Lower lobe of right lung (tissue), 2 donors: ENCODE measurements at places on chromosomes 7 and 10. TPM values are rescaled to one million over a fixed set of nuclear protein-coding genes. Genes with fewer than 3 reads are reported as not detected.

DCLRE1C gene
- 13.6 TPM for total RNA-seq

GRCh38 chr7:16743236-16743635, 10.3 kb upstream of the TSPAN13 start:
- no peaks in the 10 kb centered on the region for H3K27me3 ChIP-seq
- H3K27ac ChIP-seq = no peak overlapping the region
- no peak for DNase-seq
- no peak overlapping the region for H3K4me3 ChIP-seq

ELFN1 gene
- 1.4 TPM for total RNA-seq

GRCh38 chr7:156662277-156662676, 21.7 kb downstream of the RNF32 start:
- H3K4me1 ChIP-seq = no peaks in the 10 kb centered on the region
- H3K27ac ChIP-seq = no peak overlapping the region
- no peaks in the 10 kb centered on the region for H3K27me3 ChIP-seq
- H3K36me3 ChIP-seq = no peaks in the 10 kb centered on the region

TRPV5 gene
- total RNA-seq = not detected

- no peaks in the 10 kb centered on the region for H3K36me3 ChIP-seq
- no peak overlapping the region for H3K27ac ChIP-seq
- DNase-seq = no peak
- H3K27me3 ChIP-seq = no peaks in the 10 kb centered on the region
Observed at GRCh38 chr7:106010866-106011265, 47.8 kb downstream of the CDHR3 start.

DNA sequence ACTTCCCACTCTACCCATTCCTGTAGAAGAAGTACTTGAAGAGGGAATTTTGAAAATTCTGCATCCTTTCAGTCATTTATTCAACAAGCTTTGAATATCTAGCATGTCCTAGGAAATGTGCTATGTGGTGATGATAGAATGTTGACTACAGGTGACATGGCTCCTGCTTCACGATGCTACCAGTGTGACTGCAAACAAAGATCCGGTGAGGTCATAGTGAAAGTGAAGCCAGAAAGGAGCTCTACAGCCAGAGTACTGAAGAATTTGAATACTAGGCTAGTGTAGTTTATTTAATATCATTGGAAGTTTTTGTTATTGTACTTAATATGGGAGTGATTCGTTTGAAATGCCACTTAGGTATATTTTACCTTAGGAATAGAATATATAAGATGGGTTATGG, 348.1 kb downstream of the TFEC start:
- no peaks in the 10 kb centered on the region for H3K4me1 ChIP-seq
- no peak for DNase-seq
- H3K27me3 ChIP-seq = no peaks in the 10 kb centered on the region
- H3K27ac ChIP-seq = no peak overlapping the region

GPNMB gene
- 452 TPM for total RNA-seq

TSPAN12 gene
- total RNA-seq = 43.6 TPM

CCL24 gene
- 4.1 TPM for total RNA-seq

- H3K27me3 ChIP-seq = no peaks in the 10 kb centered on the region
- H3K4me1 ChIP-seq = no peaks in the 10 kb centered on the region
- H3K27ac ChIP-seq = no peak overlapping the region
- no peak for DNase-seq
- H3K36me3 ChIP-seq = no peaks in the 10 kb centered on the region
Observed at GRCh38 chr7:119842786-119843185, 430.2 kb upstream of the KCND2 start.

DNA sequence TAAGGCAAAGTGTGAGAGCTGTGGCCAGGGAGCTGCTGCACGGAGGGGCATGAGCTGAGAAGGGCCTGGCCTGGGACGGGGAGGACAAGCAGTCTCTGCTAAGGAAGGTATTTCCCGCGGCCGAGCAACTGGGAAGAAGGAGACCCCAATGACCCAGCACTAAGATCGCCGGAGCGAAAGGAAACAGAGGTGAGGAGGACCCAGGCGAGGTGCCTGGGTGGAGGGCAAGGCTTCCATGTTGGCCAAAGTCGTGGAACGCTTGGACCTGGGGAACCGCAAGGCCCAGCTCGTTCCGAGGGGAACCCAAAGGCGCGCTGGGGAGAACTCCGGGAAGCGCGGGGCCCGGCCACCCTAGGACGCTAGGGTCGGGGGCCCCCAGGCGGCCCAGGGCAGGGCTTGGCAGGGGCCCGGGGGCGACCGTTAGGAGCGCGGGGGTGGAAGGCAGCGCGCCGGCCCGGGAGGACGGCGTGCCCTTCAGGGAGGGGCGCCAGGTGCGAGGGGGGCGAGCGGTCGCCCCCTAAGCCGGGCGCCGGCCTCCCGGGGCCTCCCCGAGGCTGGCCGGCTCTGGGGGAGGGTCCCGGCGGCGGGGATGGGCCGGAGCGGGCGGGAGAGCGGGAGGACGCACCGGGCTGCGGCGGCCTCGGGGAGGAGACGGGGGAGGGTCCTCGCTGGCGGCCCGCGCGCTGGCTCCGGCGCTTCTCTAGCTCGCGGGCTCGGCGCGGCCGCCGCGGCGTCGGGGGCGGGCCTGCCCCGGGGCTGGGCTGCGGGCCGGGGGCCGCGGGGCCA, 545 bp downstream of the GIGYF1 start:
- H3K4me1 ChIP-seq = peaks cover 36% of the 10 kb centered on the region
- H3K27ac ChIP-seq = peak overlapping the region; percentile 74
- peak overlapping the region; percentile 80 for H3K4me3 ChIP-seq
- H3K36me3 ChIP-seq = peaks cover 7% of the 10 kb centered on the region

GRCh38 chr7:31850601-31851000, 163.6 kb downstream of the PPP1R17 start:
- H3K4me1 ChIP-seq = no peaks in the 10 kb centered on the region
- no peak overlapping the region for H3K27ac ChIP-seq
- H3K27me3 ChIP-seq = no peaks in the 10 kb centered on the region
- DNase-seq = no peak
- H3K36me3 ChIP-seq = no peaks in the 10 kb centered on the region
- no peak overlapping the region for H3K4me3 ChIP-seq

- peak within 1 kb of the TSS; percentile 81 for H3K27ac ChIP-seq
- peaks cover 47% of the 10 kb centered on the region for H3K4me1 ChIP-seq
- no peak for DNase-seq
- H3K36me3 ChIP-seq = no peaks in the 10 kb centered on the region
- peak within 1 kb of the TSS; percentile 20 for H3K4me3 ChIP-seq
- no peaks in the 10 kb centered on the region for H3K27me3 ChIP-seq
Observed at GRCh38 chr10:73590881-73591799, at the start of gene USP54. TSS of gene USP54 (minus strand) at chr10:73591342. CDS start at chr10:73575658, 15,684 bp downstream.

- no peak for DNase-seq
- no peak overlapping the region for H3K4me3 ChIP-seq
- H3K27ac ChIP-seq = no peak overlapping the region
- no peaks in the 10 kb centered on the region for H3K4me1 ChIP-seq
Observed at GRCh38 chr7:119037941-119038340, 813.4 kb downstream of the ANKRD7 start.

GRCh38 chr7:94029976-94030375, 25.8 kb upstream of the BET1 start:
- DNase-seq = no peak
- H3K4me3 ChIP-seq = no peak overlapping the region
- H3K36me3 ChIP-seq = no peaks in the 10 kb centered on the region
- H3K27me3 ChIP-seq = no peaks in the 10 kb centered on the region
- H3K27ac ChIP-seq = no peak overlapping the region
- no peaks in the 10 kb centered on the region for H3K4me1 ChIP-seq

DPYSL4 gene
- 2.1 TPM for total RNA-seq

CPA2 gene
- not detected for total RNA-seq

GIMAP5 gene
- total RNA-seq = 31.9 TPM

SERPINE1 gene
- 15.4 TPM for total RNA-seq

DNA sequence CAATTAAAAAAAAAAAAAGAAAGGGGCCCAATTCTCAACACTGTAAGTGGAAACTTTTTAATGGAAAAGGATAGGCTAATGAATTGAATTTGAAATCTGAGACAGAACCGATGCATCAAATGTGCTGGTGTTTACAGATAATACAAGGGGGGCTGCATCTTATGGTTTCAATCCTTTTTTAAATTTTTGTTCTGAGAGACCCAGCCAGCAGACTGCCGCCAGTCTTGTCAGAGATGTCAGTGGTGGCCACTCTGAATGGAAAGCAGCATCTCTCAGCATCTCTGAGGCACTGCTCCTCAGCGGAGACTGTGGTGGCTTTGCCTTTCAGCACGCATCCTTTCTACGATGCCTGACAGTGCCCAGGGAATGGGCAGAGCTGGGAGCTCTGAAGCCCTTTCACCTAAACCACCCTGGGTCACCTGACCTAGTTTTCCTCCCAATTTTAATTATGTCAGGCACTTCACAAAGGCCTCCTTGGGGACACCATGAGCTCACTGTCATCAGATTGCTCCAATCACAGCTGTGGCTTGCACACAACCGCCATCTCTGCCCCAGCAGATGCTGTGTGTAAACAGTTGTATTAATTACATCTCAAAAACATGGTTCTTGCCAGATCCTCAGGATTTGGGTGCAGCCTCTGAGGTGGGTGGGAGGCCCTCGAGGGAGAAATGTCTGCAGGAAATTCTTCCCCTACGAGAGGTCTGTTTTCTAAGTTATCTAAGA, 81.2 kb downstream of the EGFR start:
- H3K4me3 ChIP-seq = no peak overlapping the region
- DNase-seq = no peak
- H3K36me3 ChIP-seq = no peaks in the 10 kb centered on the region
- H3K4me1 ChIP-seq = peaks cover 42% of the 10 kb centered on the region
- peak overlapping the region; percentile 64 for H3K27ac ChIP-seq

DNA sequence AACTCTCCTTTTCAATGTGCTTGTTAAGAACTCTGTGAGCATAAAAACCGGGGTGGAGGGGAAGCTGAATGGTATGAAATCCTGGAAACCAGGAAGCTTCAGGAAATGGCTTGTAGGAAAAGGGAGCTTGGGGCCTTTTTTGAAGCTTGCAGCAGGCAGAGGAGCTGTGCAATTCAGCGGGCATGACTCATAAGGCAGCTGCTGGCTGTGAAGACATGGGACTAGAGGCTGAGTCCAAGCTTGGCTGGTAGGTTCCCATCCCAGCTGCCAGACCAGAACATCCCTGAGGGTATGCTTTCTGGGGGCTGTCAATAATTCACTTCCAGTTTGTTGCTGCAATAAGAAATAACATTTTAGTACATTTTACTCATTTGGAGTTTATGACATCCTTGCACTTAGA, 36.8 kb upstream of the CDC14C start:
- no peak for DNase-seq
- H3K36me3 ChIP-seq = no peaks in the 10 kb centered on the region
- no peaks in the 10 kb centered on the region for H3K4me1 ChIP-seq
- no peaks in the 10 kb centered on the region for H3K27me3 ChIP-seq
- H3K4me3 ChIP-seq = no peak overlapping the region

IGF2BP3 gene
- total RNA-seq = 2.0 TPM

GRCh38 chr7:95330204-95330960, 6.0 kb upstream of the PON1 start:
- H3K27me3 ChIP-seq = no peaks in the 10 kb centered on the region
- no peaks in the 10 kb centered on the region for H3K36me3 ChIP-seq
- DNase-seq = no peak
- H3K4me1 ChIP-seq = peaks cover 13% of the 10 kb centered on the region
- peak overlapping the region; percentile 41 for H3K4me3 ChIP-seq

UFSP1 gene
- total RNA-seq = 2.3 TPM

DNA sequence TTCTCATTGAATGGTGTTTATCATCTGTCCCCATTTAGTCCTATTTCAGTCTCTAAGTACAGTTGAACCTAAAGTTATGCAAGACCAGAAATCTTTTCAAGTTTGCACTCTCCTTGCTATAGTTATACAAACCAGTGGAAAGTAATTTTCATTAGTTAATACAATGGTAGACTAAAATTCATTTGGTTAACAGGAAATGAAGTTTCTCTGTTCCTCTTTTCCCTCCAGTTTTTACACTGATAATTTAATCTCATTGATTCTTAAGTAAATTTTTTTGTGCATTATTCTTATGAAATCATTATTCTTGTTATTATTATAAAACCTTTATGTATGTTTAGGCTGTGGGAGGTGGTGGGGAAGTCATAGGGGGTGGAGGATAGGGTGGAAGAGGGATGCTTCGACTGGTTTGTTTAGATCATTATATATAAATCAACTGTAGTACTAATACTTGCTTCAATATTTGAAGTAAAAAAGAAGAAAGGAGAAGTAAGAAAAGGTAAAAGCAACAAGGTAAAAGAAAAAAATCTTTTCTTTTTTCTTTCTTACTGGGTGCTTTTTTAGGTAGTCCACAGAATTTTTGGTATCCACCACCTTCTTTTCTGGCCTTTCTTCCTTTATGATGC, 104.1 kb downstream of the GPR85 start:
- H3K27me3 ChIP-seq = no peaks in the 10 kb centered on the region
- DNase-seq = no peak
- H3K36me3 ChIP-seq = no peaks in the 10 kb centered on the region

TAS2R3 gene
- 1.4 TPM for total RNA-seq

DNA sequence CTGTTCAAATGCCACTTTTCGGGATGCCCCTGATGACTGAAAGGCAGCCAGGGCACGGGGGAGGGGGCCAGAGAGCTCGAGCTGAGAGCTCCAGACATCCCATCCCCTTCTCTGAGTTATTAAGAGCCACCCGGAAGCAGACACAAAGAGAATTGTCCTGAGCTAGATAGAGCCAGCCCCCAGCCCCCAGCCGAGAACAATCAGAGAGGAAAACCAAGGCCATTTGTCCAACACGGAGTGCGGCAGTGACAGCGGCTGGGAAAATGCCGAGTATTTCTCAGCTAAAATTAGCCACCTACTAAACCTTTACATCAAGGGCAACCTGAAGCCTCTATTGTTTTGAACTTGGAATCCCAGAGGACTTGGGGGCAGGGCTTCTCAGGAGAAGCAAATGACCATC, 51.0 kb downstream of the UNC5B start:
- H3K27me3 ChIP-seq = no peaks in the 10 kb centered on the region
- peaks cover 18% of the 10 kb centered on the region for H3K4me1 ChIP-seq
- DNase-seq = no peak
- H3K4me3 ChIP-seq = no peak overlapping the region
- H3K27ac ChIP-seq = no peak overlapping the region

ENTPD1 gene
- total RNA-seq = 34.5 TPM

DNA sequence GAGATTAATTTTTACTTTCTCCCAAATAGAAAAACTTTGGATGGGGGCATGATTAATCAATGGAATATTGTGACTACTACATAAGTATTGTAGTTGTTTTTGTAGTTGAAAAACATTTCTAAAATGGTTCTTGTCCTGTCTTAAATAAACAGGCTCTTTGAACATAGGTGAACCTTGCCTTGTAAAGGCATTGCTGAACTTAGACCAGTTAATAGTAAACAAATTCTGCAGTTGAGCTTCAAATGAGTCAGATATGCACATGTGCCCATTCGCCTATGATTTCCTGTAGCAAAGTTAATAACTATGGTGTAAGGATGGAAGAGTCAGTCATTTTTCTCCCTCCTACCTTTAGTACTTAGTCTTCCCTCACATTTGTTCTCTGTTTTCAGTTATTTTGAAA, 22.6 kb downstream of the CUTC start:
- peaks cover 97% of the 10 kb centered on the region for H3K36me3 ChIP-seq
- no peaks in the 10 kb centered on the region for H3K27me3 ChIP-seq
- no peak overlapping the region for H3K4me3 ChIP-seq
- H3K27ac ChIP-seq = no peak overlapping the region
- DNase-seq = no peak

GRCh38 chr7:148872188-148872587, 11.9 kb downstream of the EZH2 start:
- H3K36me3 ChIP-seq = no peaks in the 10 kb centered on the region
- no peak overlapping the region for H3K4me3 ChIP-seq
- H3K27me3 ChIP-seq = no peaks in the 10 kb centered on the region
- no peak for DNase-seq
- no peaks in the 10 kb centered on the region for H3K4me1 ChIP-seq

GNG11 gene
- 23.2 TPM for total RNA-seq

- no peaks in the 10 kb centered on the region for H3K4me1 ChIP-seq
- no peaks in the 10 kb centered on the region for H3K36me3 ChIP-seq
- no peak overlapping the region for H3K27ac ChIP-seq
- H3K4me3 ChIP-seq = no peak overlapping the region
- no peak for DNase-seq
Observed at GRCh38 chr7:54112567-54112966, 429.6 kb upstream of the VSTM2A start.

GOLGA7B gene
- total RNA-seq = 1.0 TPM
